Islet precursor cell (in vitro differentiated cells): ENCODE measurements at places on chromosomes 2 and 18.

GRCh38 chr2:55364189-55365055 lies 55.2 kb downstream of the CCDC88A start:
- DNase-seq, result no peak

DNA sequence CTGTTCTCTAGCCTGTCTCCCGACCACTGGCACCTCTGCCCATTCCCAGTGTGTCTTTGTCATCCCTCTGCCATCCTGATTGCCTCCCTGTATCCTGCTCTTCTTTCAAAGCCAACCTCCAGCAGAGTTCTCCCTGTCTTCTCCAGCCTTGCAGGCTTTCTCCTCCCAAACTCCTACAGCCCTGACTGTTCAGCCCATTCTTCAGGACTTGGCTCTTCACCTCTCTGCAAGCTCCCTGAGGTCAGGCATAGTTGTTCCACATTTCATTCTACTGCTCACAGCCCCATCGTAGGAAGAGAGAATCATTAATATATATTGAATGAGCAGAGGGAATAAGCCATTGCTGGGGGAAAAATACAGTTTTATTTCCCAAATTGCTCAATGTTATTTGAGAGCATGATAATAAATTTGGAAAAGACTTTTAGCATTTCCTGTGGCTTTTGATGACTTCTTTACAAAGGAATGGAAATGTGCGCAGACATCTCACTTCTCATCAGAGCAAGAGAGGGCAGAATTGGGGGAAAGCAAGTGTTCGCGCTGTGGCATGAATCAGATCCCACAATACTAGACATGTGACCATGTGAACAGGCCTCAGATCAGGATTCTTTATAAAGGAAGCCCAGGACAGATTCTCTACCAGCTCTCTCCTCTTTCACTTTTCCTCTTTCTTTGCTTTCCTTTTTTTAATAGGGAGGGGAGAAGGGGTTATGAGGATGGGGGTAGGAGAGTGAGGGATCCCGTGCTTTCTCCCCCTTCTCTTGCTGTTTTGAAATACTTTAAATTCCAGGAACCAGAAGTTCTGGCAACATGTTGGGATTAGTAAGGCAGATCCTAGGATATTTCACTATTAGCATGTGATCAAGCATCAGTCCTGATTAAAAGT lies 37.4 kb downstream of the EPAS1 start:
- no peak for DNase-seq

DNA sequence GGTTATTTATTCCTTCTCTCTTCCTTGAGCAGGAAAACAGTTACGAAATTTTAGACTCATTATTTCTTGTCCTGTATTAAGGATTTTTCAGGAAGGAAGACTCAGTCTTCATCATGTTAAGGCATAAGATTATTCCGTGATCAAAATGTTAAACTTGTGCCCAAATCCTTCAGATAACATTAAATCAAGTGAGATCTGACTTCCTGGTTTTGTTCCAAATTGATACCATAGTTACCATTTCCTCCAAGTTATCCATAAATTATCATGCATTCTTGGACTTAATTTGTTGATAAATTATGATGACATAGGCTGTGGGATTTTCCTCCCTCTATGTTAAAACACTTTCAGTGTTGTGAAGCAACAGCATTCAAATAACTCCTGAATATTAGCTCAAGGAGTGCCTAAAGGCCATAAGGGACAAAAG lies 31.9 kb downstream of the EFEMP1 start:
- no peak for DNase-seq

- no peak for DNase-seq
These were observed 151.2 kb upstream of the MMADHC start for GRCh38 chr2:149738767-149739166.

DNA sequence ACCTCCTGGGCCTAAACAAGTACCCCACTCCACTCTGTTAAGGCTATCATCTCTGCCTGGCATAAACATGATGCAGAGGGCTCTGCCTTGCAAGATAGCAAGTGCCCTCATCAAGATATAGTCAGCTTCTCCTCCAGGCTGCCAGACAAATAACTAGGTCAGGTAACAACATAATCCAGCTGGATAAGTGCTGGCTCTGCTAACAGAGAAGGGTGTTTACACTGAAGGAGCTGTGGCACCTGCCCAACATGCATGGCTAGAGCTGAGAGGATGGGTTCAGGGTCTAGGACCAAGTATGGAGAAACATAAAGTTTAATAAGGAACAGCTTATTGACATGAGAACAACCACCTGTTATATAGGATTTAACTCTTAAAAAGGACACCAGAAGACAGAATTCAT lies 42.8 kb downstream of the DLGAP1 start:
- DNase-seq, result no peak

- DNase-seq, result no peak
These were observed 46.6 kb downstream of the FSIP2 start for GRCh38 chr2:185785156-185785555.

DNA sequence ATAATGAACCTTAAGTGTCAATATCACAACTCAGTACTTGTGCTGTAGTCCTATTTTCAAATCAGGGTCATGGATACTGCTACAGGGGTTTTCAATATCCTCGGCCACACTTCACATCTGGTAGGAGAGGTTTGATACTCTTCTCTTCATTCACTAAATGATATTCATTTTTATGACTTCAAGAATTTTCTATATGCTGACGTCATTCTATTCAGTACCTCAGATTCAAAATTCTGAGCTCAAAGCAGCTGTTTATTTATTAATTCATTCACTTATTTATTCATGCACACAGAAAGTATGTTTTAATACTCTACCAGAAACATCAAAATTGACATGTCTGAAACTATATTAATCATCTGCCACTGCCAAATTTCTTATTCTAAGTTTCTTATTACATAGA lies 866.9 kb upstream of the LRRTM1 start:
- no peak for DNase-seq

GRCh38 chr18:67476585-67476984 lies 39.9 kb downstream of the DSEL start:
- DNase-seq, result no peak
